ENCODE measurements at places on chromosomes 11 and 22.

DNA sequence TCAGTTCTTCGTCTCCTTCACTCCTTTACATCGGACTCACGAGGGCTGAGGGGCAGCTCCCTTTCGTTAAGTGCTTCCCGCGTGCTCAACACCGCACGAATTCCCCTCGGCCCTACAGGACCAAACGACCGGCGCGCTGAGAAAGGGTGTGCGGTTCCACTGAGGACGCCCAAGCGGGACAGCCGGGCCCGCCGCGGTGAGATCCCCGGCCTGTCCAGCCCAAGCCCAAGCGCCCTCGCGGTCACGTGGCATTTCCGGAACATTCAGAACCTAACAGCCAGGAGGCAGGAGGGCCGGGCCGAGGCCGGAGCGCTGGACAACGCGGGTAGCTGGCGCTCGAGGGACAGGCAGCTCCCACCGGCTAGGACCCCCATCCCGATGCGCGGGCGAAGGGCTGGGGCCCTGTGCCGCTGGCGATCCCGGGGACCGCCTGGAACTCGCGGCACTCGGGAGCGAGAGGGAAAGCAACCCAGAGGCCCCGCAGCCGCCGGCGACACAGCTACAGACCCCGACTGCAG is 737 bp upstream of the STIP1 start:
- DNase-seq: no peak

GRCh38 chr22:25777870-25778269 is 35.9 kb downstream of the MYO18B start:
- DNase-seq: no peak

- DNase-seq: no peak
Observed at GRCh38 chr11:17183836-17184235, 23.9 kb downstream of the PIK3C2A start.

DNA sequence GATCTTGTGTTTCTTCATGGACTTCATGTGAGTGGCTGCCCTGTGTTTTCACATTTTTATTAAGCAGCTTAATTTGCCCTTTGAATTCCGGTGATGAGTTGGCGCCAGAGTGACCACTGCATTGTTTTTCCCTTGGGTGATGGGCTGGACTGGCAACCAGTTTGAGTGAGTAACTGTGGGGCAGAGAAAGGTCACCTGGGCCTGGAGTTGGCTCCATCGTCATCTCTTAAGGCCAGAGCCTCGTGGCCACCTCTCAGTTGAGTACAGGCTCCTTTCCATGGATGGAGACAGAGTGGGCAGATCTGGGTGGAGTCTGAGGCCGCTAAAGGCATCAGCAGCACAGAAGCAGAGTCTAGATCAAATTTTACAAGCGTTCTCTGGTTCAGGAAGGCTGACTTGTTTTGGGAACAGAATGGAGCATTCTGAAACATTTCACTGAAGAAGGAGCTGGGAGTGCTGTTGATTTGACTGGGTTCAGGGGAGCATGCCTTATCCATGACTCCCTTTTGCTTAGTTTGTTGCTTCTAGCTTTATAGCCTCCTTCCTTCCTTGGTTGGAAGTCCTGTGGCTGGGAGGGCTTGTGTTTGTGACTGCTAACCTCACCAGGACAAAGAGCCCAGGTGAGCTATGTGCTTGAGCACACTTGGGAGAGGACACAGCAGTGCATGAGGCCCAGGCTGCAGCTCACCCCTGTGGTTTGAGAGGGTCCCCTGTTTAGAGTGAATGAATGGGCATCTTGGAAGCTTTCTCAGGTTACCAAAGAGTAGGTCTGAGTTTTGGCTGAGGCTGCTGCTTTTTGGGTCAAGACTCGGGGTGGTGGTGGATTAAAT is 7.8 kb downstream of the BCR start:
- no peak for DNase-seq

DNA sequence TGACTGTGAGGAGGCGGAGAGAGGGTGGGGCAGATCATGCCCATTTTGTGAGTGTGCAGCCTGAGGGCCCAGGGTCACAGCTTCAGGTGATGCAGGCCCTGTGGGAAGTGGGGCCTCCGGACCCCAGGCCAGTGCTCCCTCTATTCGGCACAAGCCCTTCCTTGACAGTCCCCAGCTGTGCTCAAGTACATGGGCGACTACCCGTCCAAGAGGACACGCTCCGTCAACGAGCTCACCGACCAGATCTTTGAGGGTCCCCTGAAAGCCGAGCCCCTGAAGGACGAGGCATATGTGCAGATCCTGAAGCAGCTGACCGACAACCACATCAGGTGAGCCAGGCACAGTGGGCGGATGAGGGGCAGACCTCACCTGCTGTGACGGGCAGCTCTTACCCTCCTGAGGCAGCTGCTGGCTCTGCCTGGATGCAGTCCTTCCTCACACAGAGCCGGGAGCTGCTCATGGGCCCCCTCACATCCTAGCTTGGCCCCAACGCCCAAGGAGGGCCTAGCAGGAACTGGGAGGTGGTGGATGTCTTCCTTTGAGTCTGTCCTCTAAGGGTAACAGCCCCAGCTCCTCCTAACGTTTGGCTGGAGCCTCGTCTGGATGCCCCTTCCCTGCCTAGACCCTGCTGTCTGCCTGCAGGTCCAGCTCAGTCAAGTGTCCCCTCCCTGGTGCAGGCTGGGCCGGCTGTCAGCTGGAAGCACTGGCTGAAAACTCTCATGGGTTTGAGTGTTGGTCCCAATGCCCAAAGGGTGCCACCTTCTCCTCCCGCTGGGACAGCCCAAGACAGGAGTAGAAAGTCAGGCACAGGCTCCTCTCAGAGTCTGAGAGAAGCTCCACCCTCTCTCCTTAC is 76.1 kb downstream of the MYO7A start:
- peak; percentile 17 for DNase-seq

DNA sequence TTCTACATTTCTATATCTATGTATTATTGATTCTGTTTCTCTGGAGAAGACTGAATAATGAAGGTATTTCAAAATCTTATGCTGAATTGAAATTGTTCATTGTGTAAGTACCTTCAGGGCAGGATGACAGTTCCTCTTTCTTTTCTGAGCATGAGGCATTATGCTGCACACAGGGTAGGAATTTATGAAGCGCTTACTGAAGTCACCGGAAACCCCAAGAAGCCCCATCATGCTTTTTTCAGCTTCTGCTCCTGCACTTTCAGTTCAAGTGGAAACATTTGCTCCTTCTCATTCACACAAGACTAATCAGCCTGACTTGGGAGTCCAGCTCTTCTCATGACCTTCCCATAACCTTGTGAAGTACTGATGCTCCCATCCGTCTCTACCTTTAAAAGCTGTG is 314.7 kb upstream of the SORL1-AS1 start:
- no peak for DNase-seq

DNA sequence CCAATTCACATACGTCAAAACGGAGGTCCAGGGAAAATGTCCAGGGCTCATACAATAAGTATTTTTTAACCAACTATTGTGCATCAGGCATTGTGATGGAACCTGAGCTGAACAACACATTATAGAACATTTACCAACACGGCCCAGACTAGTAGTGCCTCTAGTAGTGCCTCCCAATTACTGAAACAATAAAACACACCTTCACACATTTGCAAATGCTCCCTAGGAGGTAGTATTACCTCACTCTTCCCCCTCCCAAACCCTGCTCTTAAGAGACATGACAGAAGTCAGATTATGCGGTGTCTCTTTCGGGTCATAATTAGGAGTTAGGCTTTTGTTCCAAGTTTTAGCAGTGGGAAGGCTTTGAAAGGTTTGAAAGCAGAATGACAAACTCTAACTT is 61.1 kb downstream of the PAK1 start:
- DNase-seq: no peak

GRCh38 chr22:35488513-35488912 is 52.1 kb upstream of the RASD2 start:
- DNase-seq: no peak

GRCh38 chr11:132447761-132448160 is 1077.3 kb downstream of the NTM start:
- no peak for DNase-seq

GRCh38 chr11:131300439-131300717 is 70.0 kb upstream of the NTM start:
- no peak for DNase-seq

GRCh38 chr11:61042537-61042936 is 59.8 kb upstream of the CD5 start:
- no peak for DNase-seq

DNA sequence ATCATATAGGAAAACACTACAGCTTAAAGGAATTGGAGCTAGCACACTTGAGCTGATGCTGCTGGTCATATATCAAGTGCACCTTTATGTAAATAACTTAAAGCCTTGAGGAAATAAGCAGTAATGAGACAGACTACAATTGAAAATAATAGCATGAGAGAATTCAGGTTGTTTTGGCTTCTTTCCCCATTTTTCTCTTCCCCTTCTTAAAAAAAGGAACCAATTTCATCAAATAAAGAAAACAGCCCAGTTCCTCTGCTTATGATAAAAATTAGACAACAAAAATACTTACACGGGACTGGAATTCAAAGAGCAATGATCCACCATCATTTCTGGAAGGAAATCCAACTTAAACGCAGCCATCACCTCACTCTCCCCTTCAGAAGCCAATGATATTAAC is 50.2 kb upstream of the RAPSN start:
- no peak for DNase-seq

DNA sequence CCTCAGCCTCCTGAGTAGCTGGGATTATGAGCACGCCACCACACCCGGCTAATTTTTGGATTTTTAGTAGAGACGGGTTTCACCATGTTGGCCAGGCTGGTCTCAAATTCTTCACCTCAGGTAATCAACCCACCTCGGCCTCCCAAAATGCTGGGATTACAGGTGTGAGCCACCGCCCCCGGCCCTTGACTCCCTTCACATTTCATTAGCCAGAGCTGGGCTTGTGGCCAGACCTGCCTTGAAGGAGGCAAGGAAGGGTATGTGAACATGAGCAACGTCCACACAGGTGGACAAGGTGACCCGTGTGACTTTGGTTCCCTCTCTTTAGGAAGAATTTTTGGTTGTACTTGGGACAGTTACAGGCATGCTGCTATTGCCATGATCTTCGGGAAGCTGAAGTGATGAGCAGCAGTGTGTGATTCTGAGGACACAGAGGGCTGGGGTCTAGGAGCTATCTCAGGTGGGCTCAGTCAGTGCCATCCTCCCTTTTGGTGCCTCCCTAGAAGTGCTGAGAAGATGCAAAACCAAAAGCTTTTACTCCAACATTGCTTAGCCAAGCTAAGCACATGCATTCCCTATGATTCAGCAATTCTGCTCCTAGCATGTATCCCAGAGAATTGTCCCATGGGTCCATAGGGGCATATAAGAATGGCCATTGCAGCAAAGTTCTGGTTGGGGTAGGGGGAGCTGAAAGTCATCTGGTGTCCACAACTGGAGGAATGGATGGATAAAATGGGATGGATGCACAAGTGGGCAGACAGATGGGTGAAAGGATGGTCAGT is 6.1 kb downstream of the AP5B1 start:
- DNase-seq: no peak

GRCh38 chr22:19896665-19897355 is 42.1 kb upstream of the GNB1L start:
- no peak for DNase-seq

DNA sequence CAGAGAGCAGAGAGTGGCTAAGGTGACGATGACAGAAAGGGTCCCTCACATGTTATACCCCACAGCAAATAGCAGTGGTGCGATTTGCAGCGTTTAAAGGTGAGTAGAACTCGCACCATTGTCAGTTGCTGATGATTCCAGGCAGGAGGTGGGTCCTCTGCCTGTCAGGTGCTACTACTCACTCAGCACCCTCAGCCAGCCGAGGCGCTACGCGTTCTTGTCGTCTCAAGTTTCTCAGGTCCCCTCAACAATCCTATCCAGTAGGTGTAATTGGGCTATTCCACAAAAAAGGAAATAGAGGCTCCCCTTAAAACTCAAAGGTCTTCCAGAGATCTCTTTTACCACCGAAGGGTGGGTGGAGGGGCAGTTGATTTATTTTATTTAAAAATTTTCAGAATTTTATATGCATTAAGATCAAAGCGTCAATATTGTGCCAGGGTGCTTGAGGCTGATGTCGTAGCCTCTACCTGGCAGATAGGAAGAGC is 18.3 kb downstream of the ELF5 start:
- no peak for DNase-seq

GRCh38 chr22:36079041-36079440 is 50.4 kb upstream of the RBFOX2 start:
- no peak for DNase-seq

DNA sequence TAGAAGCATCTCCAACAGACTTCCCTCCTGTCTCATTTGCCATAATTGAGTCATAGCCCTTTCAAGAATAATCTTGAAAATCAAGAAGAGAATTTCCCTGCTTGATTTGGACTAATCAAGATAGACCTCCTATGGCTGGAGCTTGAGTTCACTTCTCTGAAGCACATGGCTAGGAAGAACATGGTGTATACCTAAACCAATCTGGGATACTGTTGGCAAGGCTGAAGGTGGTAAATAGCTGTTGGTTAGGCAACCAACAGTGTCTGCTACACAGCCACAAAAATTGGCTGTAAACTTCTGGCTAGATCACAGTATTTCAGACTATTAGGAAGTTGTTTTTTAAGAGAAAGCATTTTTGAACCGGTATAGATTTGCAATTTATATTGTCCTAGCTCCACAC is 4.9 kb downstream of the CRYAB start:
- DNase-seq: no peak

DNA sequence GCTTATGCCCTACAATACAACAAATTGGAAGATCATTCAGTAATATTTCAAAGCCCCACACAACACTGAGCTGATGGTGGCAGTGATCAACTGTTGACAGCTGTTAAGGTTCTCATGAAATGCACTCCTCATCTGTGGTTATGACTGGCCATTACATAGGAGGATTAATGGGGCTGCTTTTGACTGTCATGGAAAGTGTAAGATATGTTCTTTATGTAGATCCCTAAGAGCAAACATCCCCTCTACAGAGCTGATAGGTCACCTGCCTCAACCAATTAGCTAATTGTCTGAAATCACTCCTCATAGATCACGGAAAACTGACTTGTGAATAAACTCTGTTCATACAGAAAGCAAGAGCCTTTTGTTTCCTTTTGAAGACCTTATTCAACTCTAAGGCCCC is 78.1 kb downstream of the GAB2 start:
- DNase-seq: no peak

DNA sequence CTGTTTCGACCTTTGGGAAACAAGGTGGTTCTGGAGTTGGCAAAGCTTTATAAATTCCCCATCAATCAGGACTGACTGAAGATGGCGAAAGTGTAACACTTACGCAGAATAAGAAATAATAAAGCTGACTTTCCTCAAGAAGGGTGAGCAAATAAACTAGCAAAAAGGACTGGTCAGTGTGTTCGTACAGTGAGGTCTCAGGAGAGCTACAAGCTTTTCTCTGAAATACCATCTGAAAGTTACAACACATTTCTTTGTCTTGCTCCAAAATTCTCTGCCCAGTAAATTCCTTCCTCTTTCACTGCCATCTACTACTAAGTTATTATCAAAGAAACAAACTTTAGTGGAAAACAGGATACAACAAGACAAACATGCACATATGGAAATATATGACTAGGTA is 13.4 kb downstream of the PITPNB start:
- no peak for DNase-seq

- DNase-seq: no peak
Observed at GRCh38 chr11:119406005-119406404, 17.0 kb downstream of the THY1 start.

Data from stimulated activated CD8-positive, alpha-beta memory T cell treated with anti-CD3 and anti-CD28 coated beads, Interleukin-4, amount 100 ng/mL, for 48 hours (primary cell).